ENCODE measurements at places on chromosomes 1 and 21. TPM values are rescaled to one million over a fixed set of nuclear protein-coding genes. Genes with fewer than 3 reads are reported as not detected.

DNA sequence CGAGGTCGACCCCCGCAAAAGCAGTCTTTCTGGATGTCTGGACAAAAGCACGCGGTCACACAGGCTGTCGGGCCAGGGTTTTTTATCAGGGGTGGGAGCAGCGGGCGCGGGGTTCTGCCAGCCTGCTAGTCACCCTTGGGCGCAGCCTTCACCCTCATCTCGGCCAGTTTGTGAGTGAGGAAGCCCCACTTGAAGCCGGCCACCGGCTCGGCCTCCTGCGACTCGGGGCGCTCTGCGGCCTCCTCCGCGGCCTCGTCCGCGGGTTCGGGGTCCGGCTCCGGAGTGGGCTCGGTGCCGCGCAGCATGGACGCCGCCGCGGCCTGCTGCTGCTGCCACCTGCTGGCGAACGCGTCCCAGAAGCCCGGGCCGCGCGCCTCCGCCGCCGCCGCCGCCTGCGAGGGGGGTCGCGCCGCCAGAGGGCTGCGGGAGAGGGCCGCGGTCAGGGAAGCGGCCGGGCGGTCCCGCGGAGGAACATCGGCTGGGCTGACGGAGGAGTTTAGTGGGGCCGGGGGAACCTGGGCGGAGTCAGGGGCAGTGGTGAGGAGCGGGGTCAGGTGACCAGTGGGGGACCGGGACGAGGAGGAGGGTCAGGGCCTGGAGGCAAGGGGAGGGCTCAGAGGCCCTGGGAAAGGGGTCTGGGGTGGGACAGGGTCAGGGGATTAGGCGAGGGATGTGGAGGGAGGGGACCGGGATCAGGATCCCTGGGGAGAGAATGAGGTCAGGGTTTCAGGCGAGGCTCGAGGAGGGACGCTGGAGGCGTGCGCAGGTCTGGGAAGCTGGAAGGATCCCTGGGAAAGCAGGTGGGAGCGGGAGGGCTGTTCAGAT is 4.5 kb downstream of the C1orf232 start:
- peak; percentile 50 for DNase-seq

GRCh38 chr21:14554948-14555347 is 8.8 kb upstream of the SAMSN1 start:
- DNase-seq: peak; percentile 42

AMPD1 gene
- total RNA-seq: not detected

- no peak for DNase-seq
These were observed 19.2 kb downstream of the ETV3 start for GRCh38 chr1:157119008-157119407.

DNA sequence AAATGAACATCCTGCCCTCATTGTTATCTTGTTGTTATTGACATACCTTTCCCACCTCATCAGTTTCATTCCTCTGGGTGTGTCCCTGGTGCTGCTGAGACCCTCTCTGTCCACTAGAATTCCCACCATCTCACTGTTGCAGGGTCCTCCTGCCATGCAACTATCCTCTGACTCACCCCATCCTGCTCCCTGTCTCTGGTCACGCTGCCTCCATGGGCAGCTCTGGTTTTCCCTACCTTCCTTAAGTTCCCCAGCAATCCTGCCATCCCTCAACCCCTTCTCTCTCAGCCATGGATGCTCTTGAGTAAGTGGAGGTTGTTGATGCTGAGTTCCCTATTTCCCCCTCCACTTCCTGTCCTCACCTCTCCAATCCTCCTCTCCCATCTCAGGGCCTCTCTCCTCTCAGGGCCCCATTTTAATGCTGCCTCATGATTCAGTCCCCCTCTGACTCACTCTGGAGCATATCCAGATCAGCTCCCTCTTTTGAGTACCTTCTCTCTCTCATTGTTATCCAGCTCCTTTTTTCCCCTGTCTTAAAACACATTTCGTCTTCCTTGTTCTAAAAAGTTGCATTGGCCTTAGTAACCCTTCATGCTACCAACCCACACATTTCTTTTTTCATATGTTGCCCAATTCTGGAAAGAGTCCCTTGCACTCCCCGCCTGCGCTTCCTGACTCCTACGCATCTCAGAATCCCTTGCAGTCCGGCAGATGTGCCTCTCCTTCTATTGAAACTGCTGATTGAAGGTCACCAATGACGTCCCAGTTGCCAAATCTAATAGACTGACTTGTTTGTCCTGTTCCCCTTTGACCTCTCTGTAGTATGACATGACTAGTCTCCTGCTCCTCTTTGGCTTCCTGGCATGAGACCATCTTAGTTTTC is 92.0 kb downstream of the CNIH3 start:
- no peak for DNase-seq

- DNase-seq: no peak
These were observed 203.7 kb upstream of the C1orf87 start for GRCh38 chr1:60277269-60277668.

DNA sequence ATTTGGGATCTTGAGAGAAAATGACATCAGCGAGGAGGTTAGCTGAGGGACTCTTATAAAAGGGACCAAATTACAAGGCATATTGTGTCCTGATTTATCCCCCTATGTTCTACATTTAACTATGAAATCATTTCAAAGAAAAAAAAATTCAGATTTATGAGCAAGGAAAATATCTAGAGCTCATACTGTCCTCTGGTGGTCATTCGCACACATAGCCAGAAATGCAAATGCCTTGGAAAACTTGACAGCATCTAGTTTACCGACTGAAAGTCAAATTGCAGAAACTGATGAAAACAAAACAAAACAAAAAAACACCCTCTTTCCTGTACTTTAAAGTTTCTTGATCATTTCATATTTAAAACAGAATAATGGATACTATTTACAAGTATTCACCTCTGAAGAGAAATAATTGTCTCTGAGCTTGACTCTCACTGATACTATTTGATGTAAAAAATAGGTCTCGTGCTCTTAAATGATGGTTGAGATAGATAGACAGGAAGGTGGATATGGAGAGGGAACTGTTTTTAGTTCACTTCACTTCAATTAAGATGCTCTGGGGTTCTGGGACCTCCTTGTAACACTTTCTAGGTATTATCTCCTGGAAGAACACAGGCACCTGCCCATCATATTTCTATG is 253.8 kb downstream of the PCP4 start:
- no peak for DNase-seq

GRCh38 chr1:1348420-1349255 is 580 bp downstream of the DVL1 start:
- no peak for DNase-seq

FCGR1A gene
- total RNA-seq: not detected

- no peak for DNase-seq
These were observed 22.4 kb downstream of the PROX1 start for GRCh38 chr1:214010197-214010573.
